Mucosa of gallbladder (tissue), 1 donor: ENCODE measurements at places on chromosomes 5 and 9.

GRCh38 chr5:105684799-105685198 lies 1985.9 kb downstream of the EFNA5 start:
- no peak for DNase-seq

DNA sequence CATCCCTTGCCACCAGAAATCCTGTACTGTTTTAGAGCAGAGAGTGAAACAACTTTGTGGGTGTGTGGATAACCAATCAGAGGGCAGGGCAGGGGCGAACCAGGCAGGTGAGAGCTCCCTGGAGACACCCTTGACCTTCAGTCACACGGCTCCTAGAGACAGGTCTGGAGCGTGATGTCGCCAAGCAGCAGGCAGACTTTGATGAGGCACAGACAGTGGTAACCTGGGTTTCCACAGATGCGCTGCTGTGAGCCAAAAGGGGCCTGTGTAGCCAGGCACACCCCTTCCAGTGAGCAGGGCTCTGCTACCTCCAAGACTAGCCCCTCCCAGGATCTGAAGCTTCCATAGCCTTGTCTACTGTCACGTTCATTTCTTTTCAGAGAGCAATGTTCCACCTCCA lies 317.8 kb upstream of the ADCY2 start:
- no peak for DNase-seq

DNA sequence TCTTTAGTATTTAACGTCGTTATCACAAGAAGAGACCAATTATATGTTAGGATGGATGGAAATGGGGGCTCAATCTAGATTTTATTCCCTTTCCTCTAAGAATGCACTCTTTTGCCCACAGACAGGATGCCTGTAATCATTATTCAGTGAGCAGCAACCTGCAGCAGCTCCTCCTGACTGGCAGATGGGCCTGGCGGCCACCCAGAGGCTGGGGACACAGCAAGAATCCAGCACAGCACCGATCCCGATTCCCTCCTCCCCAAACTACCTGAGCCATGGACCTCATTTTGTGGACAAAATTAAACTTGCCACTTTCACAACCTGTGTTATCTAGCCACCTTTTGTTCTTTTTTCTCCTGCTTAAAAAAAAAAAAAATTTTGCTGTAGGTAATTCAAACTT lies 101.0 kb downstream of the USP20 start:
- no peak for DNase-seq

DNA sequence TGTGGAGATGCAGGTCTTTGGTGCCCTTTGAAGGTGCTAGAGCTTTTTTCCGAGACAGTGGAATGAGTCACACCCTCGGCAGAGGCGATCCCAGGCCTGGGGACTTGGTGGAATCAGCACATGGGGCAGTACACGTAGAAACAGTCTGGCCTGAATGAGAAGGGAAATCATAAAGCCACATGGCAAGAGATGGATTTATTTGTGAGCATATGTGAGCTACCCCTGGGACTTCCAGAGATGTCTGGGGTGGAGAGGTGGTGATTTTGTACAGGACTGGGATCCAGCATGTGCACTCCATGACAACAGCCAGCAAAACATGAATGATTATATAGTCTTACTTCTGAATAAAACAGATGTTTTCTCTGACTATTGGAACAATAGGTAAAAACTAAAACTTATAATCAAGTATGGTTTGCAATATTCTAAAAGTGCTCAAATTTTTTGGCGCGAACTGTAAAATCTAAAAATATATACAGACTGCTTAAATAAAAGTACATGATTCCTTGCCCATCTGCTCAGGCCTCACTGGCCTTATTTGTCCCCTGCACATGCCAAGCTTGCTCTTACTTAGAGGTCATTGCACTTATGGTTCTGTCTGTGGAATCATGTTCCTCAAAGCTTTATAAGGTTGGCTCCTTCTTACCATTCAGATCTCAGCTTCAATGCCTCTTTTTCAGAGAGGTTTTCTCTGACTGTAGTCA lies 54.7 kb upstream of the SMARCA2 start:
- DNase-seq, result no peak

DNA sequence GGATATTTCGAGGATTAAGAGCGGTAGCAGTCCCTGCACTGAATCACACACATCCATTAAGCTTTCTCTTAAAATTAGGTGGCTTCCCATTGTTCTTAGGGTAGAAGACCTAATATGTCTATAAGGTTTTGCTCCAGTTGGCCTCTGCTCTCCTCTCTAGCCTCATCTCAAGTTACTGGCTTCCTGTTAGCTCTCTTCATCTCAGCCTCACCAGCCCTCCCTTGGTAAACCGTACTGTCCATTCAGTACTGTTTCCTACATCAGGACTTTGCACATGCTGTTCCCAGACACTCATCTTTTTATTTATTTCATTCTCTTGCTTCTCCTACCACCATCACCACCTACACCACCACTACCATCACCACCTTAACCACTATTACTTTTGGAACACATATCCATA lies 428.6 kb downstream of the PDE4D start:
- DNase-seq, result no peak

DNA sequence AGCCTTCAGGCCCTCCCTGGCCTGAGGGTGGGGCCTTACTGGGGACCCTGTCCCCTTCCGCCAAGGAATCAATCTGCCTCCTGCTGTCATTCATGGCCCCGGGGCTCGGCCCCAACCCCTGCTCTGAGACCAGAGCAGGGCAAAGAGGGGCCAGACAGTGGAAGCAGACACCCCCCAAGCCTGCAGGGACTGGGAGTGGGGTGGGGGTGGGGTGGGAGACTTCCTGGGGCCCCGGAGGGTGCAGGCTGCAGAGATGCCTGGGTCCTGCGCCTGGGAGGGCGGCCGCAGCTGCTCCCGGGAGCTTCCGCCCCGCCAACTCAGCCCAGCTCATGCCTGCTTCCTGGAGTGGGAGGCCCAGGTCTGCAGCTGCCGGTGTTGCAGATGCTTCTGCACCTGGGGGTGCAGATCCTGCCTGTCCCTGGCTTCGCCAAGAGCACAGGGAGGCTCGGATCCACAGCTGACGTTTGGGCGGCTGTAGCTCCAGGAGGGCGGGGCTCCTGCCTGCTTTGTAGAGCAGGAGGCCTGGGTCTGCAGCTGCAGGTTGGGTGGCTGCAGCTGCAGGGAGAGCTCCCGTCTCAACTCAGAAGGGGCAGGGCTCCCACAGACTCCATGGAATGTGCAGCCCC lies 6.2 kb downstream of the KIF4B start:
- DNase-seq, result no peak

DNA sequence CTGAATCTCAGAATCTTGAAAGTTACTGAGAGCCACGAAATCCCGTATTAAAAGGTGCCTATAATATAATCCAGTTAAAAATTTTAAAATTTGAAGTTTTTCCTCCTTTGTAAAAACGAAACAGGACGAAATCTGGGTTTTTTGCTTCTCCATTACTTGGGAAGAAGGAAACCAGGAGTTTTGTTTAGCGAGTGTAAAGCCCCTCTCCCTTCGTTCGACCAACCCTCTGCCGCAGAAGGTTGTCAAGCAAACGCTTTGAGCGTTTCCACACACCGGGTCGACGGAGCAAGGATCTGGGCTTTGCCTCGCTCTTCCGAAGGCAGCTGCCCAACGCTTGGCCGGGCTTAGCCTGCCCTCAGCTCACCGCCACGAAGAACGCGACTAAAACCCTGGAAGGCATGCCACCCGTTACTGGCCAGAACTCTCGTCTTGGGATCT lies 1.6 kb upstream of the FOXE1 start:
- no peak for DNase-seq

DNA sequence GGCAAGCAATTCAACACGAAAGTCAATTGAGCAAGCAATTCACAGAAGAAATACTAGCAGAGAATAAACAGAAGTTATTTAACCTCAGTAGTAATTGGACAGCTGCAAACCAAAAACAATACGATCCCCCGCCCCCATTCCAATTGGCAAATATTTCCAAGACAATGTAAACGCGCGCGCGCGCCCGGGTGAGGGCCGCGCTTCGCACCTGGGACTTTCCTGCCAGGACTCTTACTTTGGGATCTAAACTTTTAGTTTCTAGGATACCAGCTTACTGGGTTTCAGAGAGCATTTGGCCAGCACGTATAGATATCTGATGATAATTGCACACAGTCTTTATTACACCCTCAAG lies 8.6 kb downstream of the RUFY1 start:
- DNase-seq, result peak; percentile 31

GRCh38 chr9:124124729-124125650 lies 113.4 kb downstream of the LHX2 start:
- no peak for DNase-seq

- DNase-seq, result no peak
These were observed 2.1 kb downstream of the NRARP start for GRCh38 chr9:137299938-137300337.

DNA sequence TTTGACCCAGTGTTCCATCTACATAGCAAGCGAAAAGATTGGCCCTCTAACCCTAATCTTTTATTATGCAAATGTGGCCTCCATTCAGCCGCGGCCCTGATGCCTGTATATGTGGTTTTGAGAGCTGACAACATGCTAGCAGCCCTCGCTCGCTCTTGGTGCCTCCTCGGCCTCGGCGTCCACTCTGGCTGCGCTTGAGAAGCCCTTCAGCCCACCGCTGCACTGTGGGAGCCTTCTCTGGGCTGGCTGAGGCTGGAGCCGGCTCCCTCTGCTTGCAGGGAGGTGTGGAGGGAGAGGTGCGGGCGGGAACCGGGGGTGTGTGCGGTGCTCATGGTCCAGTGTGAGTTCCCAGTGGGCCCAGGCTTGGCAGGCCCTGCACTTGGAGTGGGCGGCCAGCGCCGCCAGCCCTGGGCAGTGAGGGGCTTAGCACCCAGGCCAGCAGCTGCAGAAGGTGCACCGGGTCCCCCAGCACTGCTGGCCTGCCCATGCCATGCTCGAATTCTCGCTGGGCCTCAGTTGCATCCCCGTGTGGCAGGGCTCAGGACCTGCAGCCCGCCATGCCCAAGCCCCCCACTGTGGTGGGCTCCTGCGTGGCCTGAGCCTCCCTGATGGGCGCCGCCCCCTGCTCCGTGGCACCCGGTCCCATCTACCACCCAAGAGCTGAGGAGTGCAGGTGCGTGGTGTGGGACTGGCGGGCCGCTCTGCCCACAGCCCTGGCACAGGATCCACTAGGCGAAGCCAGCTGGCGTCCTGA lies 757.5 kb upstream of the CTNND2 start:
- no peak for DNase-seq

DNA sequence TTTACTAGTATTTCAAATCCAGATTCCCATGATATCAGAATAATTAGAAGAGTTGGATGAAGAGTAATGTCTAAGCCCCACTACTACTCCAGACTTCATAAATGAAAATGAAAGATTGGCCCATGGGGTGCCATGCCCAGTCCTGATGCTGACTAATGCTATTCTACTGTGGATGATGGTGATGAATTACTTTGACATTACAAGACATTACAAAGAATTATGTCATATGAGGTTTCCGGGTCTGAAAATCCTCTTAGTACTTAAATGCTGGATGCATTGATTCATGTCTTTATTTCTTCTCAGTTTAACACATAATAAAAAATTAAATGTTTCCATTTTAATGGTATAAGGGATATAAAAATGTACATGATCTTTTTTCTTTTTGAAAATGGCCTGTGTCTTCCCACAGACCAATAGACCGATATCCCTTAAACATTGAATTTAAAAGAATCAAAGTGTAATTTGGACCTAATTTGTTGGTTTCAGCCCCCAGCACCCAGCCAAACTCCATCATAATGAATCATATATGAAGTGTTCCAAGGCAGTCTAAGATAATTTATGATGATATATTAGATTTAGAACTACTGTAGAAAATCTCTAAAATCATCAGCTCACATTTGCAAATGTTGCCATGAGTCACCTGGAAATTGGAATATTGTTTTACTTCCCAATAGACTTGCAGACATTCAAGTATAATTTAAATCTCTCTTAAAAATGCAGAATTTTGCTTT lies 223.6 kb upstream of the SGCD start:
- DNase-seq, result no peak

DNA sequence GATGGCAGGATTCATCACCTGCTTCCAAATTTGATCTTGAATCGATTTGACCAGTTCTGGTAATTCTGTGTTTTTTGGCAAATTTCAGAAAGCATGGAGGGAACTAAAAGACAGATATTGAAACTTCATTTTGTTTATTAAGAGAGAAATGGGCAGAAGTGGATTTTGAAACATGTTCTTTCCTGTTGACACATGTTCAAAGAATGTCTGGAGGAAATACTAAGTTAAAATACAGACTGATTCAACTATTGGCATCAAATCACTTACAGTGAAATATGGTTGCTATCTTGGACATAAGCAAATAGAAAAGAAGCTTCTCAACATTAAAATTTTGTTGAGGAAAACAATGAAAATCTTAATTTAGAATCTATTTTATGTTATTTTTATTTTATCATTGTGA lies 19.3 kb upstream of the GZMK start:
- DNase-seq, result no peak

GRCh38 chr9:129455151-129455995 lies 165.5 kb downstream of the C9orf50 start:
- DNase-seq, result no peak

DNA sequence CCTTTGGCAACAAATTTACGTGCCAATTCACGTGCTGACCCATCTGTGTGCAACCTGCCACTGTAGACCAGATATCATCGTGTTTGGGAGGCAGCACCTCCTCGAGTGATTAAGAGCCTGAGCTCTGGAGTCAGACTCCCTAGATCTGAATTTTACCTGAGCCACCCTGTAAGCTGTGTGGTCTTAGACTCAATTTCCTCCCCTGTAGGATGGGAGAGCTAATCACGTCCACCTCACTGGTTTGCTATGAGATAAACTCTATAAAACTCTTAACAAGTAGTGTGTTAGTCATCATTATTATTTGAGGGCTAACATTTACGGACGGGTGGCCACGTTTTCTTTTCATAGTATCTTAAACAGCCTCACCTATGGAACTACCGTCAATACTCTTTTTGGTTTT lies 220.0 kb upstream of the ADAMTSL1 start:
- no peak for DNase-seq

GRCh38 chr5:135829179-135829578 lies 5.3 kb upstream of the SLC25A48 start:
- DNase-seq, result peak; percentile 6

- no peak for DNase-seq
These were observed 132.3 kb downstream of the SUSD1 start for GRCh38 chr9:112042769-112043168.

- peak; percentile 31 for DNase-seq
These were observed 100.4 kb downstream of the TRIM36 start for GRCh38 chr5:115069087-115069968.

GRCh38 chr9:71911908-71912335 lies 483 bp downstream of the C9orf85 start:
- no peak for DNase-seq

DNA sequence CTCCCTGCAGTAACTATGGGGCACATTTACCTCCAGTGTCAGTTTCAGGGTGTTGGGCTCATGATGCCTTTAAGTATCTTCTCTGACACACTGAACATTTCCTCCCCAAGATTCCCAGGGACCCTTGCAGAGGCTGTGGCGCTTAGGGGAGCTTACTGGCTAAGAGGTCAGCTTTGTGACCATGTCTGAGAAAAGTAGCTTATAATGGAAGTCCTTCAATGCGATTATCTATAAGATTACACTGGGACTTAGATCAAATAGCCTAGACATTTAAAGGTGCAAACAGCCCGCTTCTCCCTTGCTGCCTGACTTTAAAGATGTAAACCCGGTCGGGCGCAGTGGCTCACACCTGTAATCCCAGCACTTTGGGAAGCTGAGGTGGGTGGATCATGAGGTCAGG lies 25.4 kb downstream of the FABP6 start:
- DNase-seq, result no peak

GRCh38 chr5:168749391-168750100 lies 170.4 kb upstream of the PANK3 start:
- no peak for DNase-seq

- no peak for DNase-seq
These were observed 19.5 kb downstream of the PCDHGC5 start for GRCh38 chr5:141508440-141508797.

GRCh38 chr9:114583371-114584155 lies 4.0 kb upstream of the ATP6V1G1 start:
- no peak for DNase-seq

GRCh38 chr9:97721396-97721795 lies 24.3 kb upstream of the XPA start:
- DNase-seq, result no peak
